Liver (tissue), 10 donors: ENCODE measurements at places on chromosomes 5 and 9. TPM values are rescaled to one million over a fixed set of nuclear protein-coding genes. Genes with fewer than 3 reads are reported as not detected.

PIP5KL1 gene
- 1.5 TPM for total RNA-seq

SPATA31A3 gene
- total RNA-seq = not detected

MARCHF11 gene
- total RNA-seq = not detected

FAM151B gene
- 3.0 TPM for total RNA-seq

PCDHGA1 gene
- 0.05 TPM for total RNA-seq
